Progenitor cell of endocrine pancreas (in vitro differentiated cells): ENCODE measurements at places on chromosomes 3 and 15.

DNA sequence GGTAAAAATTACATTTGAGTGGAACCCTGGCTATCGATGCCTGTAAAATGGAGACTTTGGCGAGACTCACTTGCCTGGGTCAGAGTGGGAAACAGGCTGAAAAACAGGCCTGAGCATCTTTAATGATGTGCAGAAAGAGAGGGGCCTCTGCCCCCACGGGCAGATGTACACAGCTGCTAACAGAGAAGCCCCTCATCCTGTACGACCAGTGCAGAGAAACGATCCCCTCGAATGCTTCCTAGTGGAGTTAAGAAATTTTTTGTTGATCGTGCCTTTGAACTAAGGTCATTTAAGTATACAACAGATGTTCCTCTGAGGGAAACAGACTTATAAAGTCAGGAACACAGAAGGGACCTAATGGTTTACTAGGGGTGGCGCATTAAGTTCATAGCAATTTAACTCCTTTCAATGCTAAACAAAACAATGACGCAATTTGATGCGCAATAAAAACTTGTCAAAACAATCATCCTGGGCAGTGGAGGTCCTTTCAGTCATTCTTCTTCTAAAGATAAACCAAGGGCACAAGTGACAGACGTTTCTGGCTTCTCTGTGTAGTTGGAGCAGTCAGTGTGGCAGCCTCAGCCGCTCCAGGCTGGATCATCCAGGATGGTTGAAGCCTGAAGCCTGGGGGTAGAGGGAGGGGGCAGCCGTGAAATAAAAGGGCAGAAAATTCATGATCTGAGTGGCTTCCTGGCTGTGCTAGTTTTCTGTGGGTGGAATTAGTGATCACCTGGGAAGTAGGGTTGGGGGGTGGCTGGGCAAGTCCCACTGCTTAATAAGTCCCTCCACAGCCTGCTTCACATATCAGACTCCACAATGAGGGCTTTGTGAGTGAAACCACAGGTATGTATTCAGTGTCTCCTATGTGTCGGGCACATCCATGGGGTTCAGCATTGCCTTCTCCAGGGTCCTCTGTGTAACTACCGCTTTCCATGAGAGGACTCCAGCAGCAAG, 50.8 kb upstream of the MRPS22 start:
- no peaks in the 10 kb centered on the region for H3K36me3 ChIP-seq
- peaks cover 10% of the 10 kb centered on the region for H3K4me1 ChIP-seq

- DNase-seq: no peak
- no peak overlapping the region for H3K27ac ChIP-seq
- no peaks in the 10 kb centered on the region for H3K27me3 ChIP-seq
Observed at GRCh38 chr3:14130230-14130629, 5.4 kb downstream of the TMEM43 start.

DNA sequence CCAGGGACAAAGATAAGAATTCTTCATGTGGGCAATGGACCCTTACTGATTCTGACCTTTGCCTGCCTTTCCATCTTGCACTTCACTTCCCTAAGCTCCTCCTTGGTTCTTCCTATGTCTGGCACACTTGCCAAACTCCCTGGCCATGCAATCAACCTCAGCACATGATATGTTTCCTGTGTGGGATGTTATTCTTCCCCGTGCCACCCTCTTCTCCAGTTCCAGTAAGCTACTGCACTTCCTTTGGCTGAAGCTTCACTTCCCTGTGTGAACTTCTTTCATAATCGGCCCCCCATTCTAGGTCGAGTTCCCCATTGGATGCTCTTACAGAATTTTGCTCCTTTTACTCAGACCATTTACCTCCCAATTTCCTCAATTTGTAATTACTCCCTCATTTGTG, 10.7 kb upstream of the TASOR start:
- H3K36me3 ChIP-seq: no peaks in the 10 kb centered on the region
- DNase-seq: no peak
- no peak overlapping the region for H3K4me3 ChIP-seq
- H3K27ac ChIP-seq: no peak overlapping the region
- no peaks in the 10 kb centered on the region for H3K27me3 ChIP-seq
- no peaks in the 10 kb centered on the region for H3K4me1 ChIP-seq

GRCh38 chr3:178112134-178112533, 424.1 kb upstream of the KCNMB2 start:
- DNase-seq: no peak
- no peaks in the 10 kb centered on the region for H3K36me3 ChIP-seq
- H3K27me3 ChIP-seq: no peaks in the 10 kb centered on the region
- peaks cover 4% of the 10 kb centered on the region for H3K4me1 ChIP-seq

DNA sequence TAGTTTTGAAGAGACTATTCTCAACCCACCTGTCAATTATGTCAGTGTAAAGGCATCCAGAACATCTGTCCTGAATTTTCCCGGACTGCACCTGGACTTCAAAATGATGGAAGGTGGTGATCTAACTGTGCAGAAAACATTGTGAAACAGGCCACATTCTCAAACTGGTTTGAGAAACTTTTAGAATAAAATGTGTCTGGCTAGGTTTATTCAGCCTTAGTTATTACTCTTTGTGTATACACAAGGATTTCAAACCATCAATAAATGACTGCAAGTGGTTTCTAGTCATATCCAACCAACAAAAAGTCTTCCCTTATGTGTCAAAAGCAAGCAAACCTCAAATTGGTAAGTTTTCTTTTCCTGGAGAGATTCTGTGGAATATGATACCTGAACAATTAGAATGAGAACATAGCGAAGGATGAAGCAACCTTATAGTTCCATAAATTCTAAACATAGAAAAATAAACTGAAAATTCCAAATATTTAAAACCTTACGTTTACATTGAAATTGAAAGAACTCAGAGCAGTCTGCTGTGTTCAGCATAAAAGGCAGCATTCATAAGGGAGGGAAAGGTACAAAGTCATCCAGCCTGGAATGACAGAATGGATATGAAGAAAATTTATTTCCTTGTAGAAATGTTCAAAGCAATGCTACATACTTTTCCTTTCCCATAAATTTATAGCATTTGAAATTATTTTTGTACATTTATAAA, 306.6 kb upstream of the TGFBR2 start:
- H3K4me3 ChIP-seq: no peak overlapping the region
- H3K27me3 ChIP-seq: no peaks in the 10 kb centered on the region
- no peak overlapping the region for H3K27ac ChIP-seq
- H3K36me3 ChIP-seq: no peaks in the 10 kb centered on the region
